Stimulated activated CD8-positive, alpha-beta memory T cell treated with anti-CD3 and anti-CD28 coated beads, Interleukin-2, amount 100 ng/mL, for 1 hour (primary cell): ENCODE measurements at places on chromosomes 12 and 14.

DNA sequence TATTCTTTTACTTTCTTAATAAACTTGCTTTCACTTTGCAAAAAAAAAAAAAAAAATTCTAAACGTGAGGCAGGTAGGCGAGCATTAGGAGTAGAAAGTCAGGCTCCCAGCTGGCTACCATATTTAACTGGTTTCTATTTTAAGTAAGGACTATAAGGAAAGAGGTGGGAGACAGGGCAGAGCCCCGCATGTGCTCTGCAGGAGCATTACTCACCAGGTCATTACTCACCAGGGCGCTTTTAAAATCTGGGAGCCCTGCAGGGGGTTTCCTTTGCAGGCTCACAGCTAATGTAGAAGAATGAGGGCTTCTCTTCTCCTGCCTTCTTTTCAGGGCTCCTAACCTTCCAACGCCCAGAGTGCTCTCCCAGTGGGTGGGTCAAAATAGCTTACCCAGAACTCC lies 14.0 kb upstream of the DPF3 start:
- no peak for DNase-seq

- no peak for DNase-seq
These were observed 9.1 kb upstream of the FBXL14 start for GRCh38 chr12:1603269-1603993.

GRCh38 chr14:75911883-75912282 lies 69.9 kb downstream of the TGFB3 start:
- DNase-seq, result no peak

GRCh38 chr12:21910657-21911056 lies 30.6 kb downstream of the ABCC9 start:
- no peak for DNase-seq

GRCh38 chr14:24436355-24437019 lies 6.1 kb downstream of the SDR39U1 start:
- DNase-seq, result no peak

- no peak for DNase-seq
These were observed 151.5 kb downstream of the AACS start for GRCh38 chr12:125216756-125217155.

DNA sequence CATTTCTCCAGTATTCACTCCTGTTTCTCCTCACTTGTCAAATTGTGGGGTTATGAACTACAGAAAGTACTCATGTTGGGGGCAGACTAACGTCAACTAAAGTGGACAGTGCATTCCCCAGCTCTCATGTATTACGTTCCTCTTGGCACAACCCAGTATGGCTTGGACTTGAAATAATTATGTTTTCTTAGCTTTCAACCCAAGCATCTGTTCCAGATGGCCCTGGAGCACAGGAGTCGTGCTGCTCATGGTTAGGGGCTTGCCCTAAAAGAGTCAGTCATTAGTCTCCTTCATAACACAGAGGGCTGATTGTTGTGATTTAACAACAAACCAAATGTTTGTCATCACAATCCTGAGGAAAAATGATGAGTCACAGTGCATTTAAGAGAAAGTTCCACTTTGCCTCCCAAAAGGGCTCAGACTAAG lies 154.4 kb downstream of the RPAP3 start:
- no peak for DNase-seq

GRCh38 chr12:29782871-29783772 lies 620 bp downstream of the TMTC1 start:
- DNase-seq, result no peak

GRCh38 chr14:52551696-52552062 lies 626 bp downstream of the TXNDC16 start:
- no peak for DNase-seq

DNA sequence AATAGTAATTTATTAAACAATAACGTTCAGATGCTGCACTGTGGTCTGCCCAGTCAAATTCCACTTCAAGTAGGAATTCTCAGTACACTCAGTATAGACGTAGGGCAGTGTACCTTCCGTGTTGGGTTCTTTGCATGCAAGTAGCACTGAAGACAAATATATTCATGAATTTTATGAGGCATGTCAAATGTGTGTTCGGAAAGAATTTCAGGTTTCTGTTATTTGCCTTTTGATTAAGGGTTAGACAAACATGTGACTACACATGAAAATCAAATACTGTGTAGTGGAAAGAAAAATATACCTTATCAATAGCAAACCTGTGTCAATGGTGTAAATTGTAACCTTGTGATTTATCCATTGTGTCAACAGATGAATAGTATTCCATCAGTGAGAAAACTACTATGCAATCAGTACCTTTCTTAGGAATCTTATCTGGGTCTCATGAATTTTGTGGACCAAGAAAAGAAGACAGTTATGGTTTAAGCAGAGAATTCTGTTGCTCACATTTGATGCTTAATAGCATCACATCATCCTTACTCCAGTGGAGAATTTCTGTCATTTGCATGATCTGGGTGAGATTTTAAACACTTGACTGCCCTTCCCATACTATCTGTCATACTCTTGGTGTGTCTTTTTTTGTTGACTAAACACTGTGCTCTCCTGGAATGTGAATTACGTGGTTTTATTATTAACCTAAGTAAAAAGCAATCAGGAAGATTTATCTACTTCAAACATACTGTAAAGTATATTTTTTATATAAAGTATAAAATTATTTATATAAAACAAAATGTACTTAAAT lies 13.3 kb downstream of the TMEM260 start:
- DNase-seq, result no peak

DNA sequence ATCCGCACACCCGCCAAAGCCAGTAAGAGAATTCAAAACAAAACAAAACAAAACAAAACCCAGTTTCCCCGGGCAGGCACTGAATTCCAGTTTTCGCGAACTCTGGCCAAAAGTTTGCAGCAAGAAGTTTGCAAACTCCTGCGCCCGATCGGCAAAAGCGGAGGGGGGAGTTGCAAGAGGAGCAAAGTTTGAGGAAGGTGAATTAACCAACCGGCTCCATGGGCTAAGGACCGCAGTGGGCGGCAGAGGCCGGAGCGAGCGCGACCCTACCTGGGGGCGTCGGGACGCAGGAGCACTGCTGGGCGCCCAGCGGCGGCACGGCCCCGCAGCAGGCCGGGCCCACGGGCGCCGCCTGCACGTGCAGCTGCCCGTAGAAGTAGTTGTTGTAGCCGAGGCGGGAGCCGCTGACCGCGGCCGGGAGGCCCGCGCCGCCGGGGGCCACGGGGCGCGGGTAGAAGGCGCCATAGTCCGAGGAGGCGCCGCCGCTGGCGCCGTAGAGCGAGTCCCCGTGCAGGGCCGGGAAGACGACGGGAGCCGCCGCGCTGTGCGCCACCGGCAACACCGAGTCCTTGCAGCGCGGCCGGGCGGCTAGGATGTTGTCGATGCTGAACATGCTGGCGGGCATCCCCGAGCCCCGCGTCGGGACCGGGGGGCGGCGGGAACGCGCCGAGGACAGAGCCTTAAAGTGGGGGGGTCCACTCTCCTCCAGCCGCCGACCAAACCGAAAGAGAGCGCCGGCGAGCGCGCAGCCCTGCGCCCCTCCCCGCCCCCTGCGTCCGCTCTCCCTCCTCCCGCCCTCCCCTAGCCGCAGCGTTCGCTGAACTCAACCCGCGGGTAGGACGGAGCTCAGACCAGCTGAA lies at the start of gene GSC:
Gene GSC, minus strand, starts transcription at position 723 of the 860 bp plus-strand sequence. Its CDS starts 98 bp downstream, at position 625.
- DNase-seq, result no peak

- DNase-seq, result no peak
These were observed 131.4 kb downstream of the KLHL28 start for GRCh38 chr14:44830371-44830770.

GRCh38 chr14:99122521-99123125 lies 149.4 kb downstream of the BCL11B start:
- DNase-seq, result no peak

DNA sequence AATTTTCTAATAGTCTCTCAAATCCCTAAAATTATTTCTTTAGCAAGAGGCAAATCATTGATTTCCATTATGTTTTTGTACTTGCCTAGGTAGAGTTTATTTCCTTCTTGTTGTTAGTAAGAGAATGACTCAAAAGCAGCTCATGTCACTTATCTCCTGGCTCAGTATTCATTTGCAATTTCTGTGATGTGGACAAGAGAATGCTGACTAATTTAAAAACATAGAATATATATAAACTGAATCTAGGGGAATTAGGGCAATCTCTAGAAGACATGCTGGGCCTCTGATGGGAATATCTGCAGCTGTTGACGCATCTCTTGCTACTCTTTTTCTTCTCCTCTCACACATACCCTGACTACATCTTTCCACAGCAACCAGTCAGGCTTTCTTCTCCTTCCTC lies 130.8 kb upstream of the PRKD1 start:
- DNase-seq, result no peak

GRCh38 chr12:3641428-3642018 lies 111.4 kb downstream of the CRACR2A start:
- no peak for DNase-seq

GRCh38 chr12:96623656-96624217 lies 134.4 kb downstream of the CFAP54 start:
- DNase-seq, result no peak

- no peak for DNase-seq
These were observed 71.6 kb upstream of the MDGA2 start for GRCh38 chr14:47746986-47747385.

- no peak for DNase-seq
These were observed 15.5 kb downstream of the TRMT5 start for GRCh38 chr14:60965402-60965801.

DNA sequence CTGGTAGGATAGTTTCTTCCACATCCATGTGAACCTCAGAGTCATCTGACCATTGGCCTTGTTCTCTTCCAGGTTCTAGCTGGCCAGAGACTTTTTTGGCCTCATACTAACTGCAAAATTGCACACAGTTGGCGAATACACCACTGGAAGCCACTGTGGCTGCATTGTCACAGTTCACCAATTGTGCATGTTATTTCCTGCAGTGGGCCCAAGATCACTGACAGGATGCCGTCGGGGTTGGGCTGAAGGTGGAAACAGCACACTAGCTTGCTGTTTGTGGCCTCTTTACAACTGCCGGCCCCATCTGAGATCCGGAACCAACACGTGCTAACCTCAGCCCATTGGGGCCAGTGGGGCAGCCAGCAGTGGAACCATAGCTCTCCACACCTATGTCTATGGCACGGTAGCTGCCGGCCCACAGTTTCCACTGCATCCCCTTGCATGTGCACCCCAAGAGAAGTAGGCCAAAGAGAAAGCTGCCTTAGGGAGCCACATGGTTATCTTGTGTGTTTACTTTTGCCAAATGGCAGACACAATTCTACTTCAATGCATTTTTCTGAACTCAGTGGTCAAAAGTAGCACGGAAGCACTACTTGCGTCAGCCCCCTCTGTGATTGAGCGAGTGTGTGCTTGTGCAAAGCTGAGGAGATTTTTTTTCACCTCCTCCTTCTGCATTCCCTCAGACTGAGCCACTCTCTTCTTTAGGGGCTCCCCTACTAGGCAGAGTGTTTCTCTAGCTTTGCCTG lies 464.0 kb downstream of the RAD51B start:
- DNase-seq, result peak; percentile 24

- DNase-seq, result no peak
These were observed 132.2 kb upstream of the NUDT4 start for GRCh38 chr12:93245543-93245942.

DNA sequence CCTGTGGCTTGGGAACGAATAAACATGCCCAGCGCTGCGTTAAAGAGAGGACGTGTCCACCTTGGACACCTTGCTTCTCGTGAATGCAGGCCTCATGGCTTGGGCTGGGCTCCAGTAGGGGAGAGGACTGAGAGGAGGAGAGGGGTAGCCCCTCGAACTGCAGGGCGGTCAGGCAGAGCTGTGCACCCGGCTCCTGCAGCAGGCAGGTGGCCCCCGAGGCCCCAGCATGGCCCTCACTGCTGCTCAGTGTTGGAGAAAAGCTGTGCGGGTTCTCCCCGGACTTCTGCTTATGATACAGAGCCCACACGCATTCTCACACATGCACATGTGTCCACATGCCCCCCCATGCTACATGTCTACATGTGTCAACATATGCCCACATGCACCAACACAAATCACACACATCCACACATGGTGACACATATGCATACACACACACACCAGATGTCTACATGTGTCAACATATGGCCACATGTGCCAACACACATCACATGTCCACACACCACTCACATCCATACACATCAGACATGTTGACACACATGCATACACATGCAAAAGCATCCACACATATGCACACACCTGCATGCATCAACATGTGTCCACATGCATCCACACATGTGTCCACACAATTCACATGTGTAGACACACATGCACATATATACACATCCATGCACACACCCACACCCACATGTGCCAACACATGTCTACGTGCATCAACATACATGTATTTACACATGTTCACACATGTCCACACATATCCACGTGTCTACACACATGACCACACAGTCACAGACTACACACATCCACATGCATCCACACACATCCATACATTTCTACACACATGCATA lies 3.0 kb downstream of the ADGRD1 start:
- no peak for DNase-seq

DNA sequence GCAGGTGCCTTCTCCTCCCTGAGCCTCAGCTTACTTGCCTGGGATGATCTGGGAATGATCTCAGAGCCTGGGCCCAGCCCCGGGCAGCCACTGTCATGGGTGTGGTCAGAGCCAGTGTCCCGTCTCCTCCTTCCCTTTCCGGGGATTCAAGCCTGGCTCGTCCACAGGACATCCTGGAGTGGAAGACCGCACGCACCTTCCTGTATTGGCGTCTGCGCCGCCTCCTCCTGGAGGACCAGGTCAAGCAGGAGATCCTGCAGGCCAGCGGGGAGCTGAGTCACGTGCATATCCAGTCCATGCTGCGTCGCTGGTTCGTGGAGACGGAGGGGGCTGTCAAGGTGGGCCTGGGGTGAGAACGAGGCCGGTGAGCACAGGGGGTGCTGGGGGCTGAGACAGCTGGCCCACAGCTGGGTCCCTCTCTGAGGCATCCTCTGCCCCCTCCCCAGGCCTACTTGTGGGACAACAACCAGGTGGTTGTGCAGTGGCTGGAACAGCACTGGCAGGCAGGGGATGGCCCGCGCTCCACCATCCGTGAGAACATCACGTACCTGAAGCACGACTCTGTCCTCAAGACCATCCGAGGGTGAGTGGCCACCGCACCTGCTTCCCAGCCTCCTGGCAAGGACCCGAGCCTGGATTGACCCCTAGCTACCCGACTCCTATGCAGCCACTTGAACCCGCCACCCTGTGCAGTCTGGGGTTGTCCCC lies 44.0 kb downstream of the FOXN4 start:
- no peak for DNase-seq

GRCh38 chr12:106315523-106315922 lies 13.0 kb downstream of the TCP11L2 start:
- no peak for DNase-seq

- DNase-seq, result no peak
These were observed 57.0 kb upstream of the FBRSL1 start for GRCh38 chr12:132432721-132433577.
